NCI-H1105 treated with DMSO at 0.1 percent for 48 hours (cell line): ENCODE measurements at places on chromosomes 7 and 10.
A peak's percentile ranks its signal among the peaks of the same experiment; 100 is the strongest.

DNA sequence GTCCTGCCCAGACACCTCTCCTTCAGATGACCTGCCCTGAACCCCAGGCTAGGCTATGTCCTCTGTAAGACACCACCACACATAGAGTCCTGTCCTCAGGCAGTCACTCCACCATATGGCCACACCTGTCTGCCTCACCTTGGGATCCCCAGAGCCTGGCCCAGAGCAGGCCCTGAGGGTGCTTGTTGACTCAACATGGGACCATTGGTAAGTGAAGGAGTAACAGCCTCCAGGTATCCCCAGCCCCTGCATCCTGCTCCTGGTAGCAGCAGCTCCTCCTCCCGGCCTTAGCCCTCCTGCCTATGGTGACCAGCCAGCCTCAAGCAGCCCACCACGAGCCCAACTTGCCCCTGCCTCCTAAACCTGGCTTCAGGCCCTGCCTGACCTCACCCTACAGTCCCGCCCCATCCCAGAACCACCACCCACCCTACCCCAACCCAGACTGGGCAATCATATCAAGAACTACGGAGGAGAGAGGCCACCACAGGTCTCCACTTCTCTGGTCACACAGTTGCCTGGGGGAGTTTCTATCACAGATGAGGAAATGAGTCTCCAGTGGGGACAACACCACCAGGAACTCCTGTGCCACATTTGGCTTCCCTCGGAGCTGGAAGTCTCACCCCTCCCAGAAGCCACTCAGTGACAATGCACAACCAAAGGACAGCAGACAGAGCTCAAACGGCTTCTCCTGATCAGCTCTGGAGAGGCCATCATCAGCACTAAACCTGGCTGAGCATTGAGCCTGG is 136.6 kb downstream of the GRID1 start:
- DNase-seq = no peak

DNA sequence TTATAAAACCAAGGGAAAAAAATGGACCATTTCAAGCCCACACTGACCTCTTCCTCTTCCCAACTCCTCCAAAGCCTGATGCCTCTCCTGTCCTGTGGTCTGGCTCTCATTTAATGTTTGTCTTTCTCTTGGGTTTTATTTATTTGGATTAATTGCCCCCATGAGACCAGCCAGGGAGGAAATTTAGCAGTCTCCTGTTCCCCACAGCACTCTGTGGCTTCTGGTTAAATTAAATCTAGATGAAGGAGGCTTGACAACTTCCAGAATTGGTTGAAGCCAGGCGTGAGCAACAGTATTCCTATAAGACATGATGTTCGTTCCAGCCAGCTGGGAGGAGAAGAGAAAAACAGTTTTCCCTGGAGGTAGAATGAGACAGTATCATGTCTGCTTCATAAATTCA is 15.1 kb upstream of the PRLHR start:
- no peak for DNase-seq

GRCh38 chr7:13727279-13727678 is 262.2 kb downstream of the ETV1 start:
- DNase-seq = no peak

DNA sequence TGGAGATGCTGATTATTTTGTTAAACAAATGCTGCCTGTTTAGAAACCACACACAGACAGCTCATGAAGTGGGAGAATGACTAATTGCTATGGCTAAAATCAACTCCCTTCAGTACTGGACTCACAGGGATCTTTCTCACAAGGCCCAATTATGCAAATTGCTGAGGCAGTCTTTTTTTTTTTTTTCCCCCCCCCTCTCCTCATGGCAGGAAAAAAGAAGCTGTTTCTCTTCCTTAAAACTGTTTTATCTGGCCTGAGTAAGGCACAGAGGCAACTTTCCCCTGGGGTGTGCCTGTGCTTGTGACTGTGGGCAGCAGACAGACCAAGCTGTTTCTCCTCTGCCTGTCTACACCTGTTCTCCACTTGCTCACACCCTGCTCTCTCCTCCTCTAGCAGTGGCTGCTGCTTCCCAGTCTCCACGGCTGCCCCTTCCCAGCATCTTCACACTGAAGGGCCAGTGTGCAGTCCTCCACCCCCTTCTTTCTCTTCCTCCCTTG is 65.4 kb upstream of the STEAP1B start:
- DNase-seq = no peak

GRCh38 chr10:5840314-5841307 is 27.4 kb upstream of the GDI2 start:
- DNase-seq = no peak

GRCh38 chr7:69992938-69993337 is 394.7 kb downstream of the AUTS2 start:
- no peak for DNase-seq

GRCh38 chr7:6205971-6206660 is 66.3 kb downstream of the CYTH3 start:
- DNase-seq = no peak

DNA sequence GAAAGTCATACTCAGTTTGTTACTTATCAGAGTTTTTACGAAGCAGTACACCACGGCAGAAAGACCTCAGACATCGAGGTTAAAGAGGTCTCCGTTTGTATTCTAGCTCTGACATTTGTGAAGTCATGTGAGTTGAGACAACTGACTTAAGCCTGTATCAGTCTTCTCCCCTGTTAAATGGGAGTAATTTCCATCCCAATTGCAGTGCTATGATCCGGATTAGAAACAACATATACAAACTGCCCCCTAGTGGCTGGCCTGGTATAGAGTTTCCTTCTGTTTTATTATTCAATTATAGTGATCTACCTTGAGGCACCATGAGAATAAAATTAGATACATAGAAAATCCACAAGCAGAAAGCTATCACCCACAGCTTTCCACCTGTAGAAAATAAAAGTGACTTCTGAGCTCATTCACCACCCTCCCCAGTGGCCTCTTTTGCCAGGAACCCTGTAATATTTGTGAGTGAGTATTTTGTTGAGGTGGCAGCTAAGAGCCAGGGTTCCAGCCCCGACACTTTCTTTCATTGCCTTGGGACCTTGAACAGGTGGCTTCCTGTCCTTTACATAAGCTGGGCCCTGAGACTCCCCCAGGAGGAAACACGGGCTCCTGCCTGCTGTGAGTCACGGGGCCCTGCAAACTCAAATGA is 607.2 kb upstream of the MGMT start:
- DNase-seq = no peak

DNA sequence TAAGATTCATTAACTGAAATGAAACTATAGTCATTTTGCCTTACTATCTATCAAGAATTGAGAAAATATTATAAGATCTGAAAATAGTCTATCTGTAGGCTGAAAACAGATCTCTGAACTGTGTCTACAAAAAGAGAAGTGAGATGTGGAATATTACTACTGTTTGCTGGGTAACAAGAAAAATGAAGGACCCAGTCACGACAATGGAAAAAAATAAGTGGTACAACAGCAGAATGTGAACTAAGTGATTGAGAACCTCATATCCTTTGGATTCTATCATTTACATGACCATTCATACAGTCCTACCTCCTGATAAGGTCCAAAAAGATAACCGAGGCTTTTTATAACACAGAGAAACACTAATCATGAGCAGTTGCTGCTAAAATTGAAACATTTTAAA is 94.3 kb downstream of the UBE2H start:
- DNase-seq = no peak

- DNase-seq = no peak
These were observed 277.6 kb upstream of the SORCS1 start for GRCh38 chr10:107442035-107442505.

DNA sequence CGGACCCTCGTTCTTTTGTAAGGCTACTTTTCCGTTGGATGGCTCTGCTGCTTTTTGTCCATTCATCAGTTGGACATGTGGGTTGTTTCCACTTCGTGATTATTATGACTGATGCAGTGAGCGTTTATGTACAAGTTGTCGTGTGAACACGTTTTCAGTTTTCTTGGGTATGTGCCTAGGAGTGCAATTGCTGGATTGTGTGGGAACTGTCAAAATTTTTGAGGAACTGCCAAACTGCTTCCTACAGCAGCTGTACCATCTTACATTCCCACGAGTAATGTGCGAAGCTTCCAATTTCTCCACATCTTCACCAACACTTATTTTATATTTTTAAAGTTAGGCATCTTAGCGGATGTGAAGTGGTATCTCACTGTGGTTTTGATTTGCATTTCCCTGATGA is 10.4 kb downstream of the FKBP6 start:
- DNase-seq = no peak

- DNase-seq = no peak
These were observed 21.2 kb downstream of the IMMP2L start for GRCh38 chr7:111541067-111541466.

GRCh38 chr7:150715738-150716137 is 675 bp upstream of the GIMAP1 start:
- no peak for DNase-seq

- peak; percentile 68 for DNase-seq
These were observed 32.5 kb upstream of the VWDE start for GRCh38 chr7:12436126-12436525.

DNA sequence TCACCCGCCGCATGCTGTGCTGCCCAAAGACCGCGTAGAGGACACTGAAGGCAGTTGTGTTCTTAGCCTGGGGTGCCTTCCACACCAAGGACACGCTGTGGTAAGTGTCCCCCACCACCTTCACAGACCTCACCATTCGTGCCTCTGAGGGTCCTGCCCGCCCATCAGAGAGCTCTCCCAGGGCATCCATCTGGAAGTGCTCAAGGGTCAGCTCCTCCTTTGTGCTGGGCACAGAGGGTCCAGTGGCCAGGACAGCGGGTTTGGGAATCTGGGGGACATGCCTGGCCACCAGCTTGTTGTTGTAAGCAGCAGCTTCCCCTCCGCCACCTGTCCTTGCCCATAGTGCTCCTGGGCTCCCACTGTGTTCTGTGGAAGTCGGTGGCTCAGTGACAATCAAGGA is 7.0 kb upstream of the LRIT2 start:
- DNase-seq = no peak

DNA sequence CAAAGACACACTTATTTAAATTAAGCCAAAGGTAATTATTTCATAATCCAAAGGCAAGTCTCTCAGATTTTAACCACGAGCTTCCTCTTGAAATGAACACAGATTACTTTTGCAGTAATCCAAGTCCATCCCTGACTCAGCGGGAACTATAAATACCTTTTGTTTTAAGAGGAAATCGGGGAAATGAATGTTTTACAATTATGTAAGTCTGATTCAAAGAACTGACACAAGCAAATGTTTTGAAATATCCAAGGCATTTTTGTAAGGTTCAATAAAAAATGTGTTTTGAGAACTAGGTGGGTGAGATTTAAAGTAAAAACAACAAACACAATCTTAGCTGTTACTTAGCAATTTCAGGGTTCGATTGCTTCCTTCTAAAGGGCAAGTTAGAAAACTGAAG is 179.8 kb upstream of the ASAH2 start:
- no peak for DNase-seq

DNA sequence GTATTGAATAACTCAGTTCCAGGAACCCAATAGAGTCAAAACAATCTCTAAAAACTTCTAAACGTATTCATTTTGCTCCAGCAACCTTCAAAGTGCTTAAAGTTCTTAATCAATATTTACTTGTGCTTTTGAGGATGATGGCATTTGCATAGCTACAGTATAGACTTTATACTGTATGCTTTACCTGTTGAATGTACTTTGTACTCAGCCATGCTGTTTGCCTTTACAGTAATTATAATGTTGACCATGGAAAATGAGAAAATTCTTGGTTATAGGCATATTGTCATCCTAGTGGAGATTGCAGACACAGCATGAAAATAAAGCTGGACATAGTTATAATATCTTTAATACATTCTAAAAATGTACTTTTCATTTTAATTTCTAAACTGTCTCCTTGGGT is 762.7 kb upstream of the PHF14 start:
- DNase-seq = no peak

DNA sequence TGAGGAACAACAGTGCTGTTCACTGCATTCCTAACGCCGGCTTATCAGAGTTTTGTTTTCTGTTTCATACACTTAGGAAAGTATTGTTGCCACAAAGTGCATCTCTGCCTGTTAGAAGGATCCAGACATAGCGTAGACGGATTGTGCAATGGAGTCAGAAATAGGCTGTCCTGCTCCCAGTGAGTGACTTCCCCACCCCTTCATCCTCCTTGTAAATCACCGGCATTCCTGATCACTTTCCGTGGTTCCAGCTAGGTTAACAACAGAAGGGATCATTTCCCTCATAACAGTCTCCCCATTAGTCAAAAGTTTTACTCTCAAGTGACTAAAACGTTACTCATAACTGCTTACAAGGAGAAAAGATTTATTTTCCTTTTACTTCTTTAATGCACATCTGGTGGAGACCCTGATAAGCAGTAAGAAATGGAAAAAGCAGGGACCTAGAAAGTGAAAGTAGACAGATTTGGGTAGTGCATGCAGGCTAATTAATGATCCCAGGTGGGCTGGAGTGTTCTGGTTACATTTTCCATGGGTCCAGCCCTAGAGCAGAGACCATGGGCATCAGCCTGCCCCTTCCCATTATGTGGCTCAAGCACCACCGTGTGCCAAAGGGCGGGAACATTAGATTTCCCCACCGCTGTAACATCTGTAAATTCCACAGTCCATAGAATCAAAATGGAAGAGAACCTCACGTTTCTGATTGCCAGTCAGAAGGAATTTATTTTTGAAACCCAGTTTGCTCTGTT is 395.1 kb upstream of the GALNT17 start:
- no peak for DNase-seq

DNA sequence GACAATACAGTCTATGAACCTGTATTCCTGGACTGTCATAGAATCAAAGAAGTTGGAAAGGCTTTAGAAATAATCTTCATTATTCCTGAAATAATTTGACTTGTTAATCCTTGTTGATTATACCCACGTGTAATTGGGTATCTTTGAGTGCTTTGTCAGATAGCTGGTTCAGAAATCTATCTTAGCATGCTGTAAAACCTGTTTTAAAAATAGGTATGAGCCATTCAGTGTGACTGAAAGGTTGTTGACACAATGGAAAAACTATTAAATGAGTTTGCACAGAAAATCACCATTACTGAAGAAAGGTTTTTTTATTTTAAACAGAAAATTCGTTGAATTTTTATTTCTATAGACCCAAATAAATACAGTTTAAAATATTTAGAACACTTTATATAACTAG is 38.7 kb downstream of the PHTF2 start:
- no peak for DNase-seq
